ENCODE measurements at places on chromosomes 6 and 20.
A peak's percentile ranks its signal among the peaks of the same experiment; 100 is the strongest.

GRCh38 chr20:20611167-20611566 lies 101.3 kb downstream of the RALGAPA2 start:
- DNase-seq: no peak

DNA sequence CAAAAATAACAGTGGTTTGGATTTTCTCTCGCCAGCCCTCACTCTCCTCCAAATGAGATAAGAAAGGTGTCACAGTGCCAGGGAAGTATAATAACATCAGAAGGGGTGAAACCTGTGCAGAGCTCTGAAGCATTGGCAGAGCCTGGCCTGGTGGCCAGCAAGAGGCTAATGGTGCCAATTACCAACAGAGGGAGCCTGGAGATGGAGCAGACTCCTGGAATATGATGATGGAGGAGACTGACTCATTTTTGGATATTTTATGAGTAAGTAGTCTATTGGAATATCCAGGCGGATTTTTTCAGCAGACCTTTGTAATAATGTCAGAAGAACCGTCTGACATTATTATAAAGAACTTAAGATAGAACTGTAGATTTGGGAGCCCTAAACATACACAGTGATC lies 442.6 kb upstream of the MARCKS start:
- DNase-seq: no peak

DNA sequence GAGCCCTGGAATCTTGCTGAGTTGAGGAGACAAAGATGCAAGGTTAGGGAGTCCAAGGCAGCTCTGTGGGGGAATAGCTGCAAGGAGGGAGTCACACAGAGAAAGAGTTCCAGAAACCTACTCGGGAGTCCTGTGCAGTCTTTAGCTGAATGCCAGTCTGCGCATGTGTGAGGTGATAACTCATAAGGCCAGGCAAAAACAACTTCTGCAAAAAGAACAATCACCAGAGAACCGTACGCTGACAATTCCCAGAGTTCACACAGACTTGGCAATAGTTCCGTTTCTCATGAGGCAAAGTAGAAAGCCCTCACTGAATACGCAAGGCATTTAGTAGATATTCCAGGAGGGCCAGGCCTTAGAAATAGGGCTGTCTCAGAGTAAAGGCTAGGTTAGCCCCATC lies 135.2 kb upstream of the TAB2 start:
- no peak for DNase-seq

- no peak for DNase-seq
These were observed 32.4 kb downstream of the SNX3 start for GRCh38 chr6:108228416-108228815.

- DNase-seq: no peak
These were observed 679 bp upstream of the RING1 start for GRCh38 chr6:33207552-33208090.

GRCh38 chr6:2086326-2086965 lies 159.0 kb downstream of the GMDS start:
- DNase-seq: no peak

DNA sequence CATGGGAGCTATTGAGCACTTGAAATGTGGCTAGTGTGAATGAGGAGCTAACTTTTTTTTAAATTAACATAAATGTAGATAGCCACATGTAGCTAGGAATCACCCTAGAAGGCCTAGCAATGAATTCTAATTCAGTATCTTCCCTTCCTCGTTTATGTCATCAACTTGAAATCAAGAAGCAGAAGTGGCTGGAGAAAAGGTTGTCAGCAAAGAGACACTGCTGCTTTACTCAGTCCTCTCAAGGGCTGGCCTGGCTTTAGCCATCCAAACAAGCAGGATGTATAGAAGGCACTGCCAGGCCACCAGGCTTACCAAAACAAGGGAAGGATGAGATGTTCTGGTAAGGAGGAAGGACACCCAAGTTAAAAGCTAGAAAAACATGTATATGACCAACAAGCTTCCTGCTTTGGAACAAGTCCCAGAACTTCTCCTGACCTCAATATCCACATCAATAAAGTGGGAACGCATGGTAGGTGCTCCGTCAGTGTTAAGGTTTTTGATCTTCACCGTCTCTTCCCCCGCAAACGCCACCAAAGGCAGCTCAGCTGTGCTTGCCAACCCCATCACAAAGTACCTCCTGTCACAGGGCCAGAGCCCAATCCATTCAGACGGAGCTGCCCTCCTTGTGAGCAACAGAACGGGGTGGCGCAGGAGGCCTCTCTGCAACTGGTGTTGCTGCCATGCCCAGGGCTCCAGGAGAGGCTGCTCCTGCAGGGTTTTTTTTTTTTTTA lies 235.8 kb upstream of the RIN2 start:
- no peak for DNase-seq

DNA sequence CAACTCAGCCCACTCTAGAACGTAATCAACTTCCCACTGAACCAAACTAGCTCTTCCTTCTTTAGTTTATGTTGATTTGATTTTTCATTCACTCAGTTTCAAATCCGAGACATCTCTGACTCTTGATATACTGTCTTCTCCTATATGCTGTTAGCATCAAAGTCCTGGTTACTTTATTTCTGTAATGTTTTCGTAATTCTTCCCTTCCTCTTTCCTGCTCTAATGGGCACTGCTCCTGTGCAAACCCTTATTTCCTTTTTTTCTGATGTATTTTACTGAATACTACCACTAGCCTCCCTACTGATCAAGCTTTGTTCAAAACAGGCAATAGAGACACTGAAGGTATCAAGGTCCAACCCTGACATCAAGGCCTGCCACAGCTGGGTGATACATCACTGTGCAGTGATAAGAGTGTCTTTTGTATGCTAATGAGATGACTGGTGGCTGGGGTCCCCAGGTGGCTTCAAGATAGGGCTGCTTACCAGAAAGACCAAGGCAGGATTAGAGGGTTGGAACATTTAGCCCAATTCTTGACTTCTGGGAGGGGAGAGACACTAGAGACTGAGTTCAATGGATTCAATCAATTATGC lies 95.2 kb downstream of the KIF13A start:
- DNase-seq: no peak

- DNase-seq: no peak
These were observed 70.0 kb downstream of the PTPN1 start for GRCh38 chr20:50580016-50580747.

DNA sequence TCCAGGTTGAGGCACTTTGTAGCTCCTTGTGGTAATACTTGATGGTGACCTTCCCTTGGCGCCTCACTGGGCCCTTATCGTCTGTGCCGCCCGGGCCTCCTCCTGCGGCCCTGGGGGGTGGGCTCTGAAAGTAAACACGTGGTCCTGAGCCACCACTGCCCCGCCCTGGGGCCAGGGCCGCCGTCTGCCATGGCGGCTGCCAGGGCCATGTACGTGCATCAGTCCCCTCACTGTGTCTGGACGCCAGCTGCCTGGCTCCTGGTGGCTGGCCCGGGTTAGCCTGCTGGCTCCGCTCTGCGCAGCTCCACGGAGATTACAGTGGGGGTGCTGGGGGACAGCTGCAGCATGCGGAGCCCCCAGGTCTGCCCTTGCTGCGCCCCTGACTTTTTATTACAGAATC lies 81.8 kb upstream of the CENPW start:
- DNase-seq: no peak

- no peak for DNase-seq
These were observed 174.1 kb downstream of the KHDC1L start for GRCh38 chr6:73051147-73051546.

GRCh38 chr6:31691078-31691463 lies 10.2 kb upstream of the LY6G5C start:
- no peak for DNase-seq

DNA sequence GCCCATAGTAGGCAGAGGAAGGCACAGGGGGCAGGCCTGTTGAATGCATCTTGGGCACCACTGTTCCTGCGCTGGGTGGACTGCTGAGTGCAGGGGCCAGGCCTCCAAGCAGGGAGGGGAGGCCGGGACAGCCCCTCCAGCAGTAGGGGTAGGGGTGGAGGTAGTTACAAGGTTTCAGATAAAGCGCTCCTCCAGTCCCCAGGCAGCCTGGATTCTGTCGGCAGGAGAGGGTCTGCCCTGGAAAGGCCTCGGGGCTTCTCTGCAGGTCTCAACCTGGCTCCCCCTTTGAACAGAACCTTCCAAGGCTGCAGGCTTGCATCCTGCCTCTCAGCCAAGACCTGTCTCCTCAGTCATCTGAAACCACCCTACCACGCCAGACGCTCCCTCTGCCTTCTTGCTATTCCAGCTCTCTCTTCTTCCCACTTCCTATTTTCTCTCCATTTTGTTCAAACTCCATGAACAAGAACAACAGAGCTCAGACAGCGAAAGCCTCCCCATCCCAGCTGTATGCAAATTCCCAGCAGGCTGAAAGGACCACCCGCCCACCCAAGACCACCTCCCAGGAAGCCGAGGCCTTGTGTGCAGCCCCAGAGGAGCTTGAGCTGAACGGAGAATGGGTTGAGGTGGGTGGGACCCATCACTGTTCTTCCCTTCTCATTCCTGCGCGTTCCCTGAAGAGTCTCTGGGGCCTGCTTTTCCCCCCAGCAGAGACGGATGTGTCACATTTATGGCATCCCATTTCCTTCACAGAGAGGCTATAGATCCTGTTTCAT lies 1.4 kb downstream of the MLN start:
- DNase-seq: no peak

- DNase-seq: no peak
These were observed 14.7 kb downstream of the CLDN20 start for GRCh38 chr6:155278319-155279049.

GRCh38 chr6:1600764-1601157 lies 9.0 kb upstream of the FOXC1 start:
- DNase-seq: no peak

DNA sequence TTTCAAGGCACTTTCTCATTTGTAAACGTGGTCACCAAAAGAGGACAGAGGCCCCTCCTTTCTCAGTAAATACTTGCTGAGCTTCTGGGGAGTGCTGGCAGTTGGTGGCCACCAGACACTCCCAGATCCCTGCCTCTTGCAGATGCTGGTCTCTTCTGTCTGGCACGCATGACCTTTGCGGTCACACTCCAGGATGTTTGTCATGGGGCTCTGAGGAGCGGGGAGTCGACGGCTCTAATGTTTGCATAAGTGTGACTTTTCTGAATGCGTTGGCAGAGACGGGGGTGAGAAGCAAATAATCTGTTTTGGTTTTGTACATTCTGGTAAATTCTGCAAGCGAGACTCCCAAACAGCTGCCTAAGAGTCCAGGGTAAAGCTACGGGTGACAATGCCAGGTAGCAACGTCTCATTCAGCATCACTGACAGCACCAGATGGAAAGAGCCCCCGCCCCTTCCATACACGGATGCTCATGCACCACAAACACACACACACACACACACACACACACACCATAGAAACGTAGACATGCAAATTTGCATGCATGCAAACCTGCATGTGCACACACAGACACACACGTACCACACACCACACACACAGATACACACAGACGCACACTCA lies 101.1 kb downstream of the YTHDF1 start:
- no peak for DNase-seq

- DNase-seq: no peak
These were observed 67.0 kb upstream of the PDE7B start for GRCh38 chr6:135784507-135784906.

DNA sequence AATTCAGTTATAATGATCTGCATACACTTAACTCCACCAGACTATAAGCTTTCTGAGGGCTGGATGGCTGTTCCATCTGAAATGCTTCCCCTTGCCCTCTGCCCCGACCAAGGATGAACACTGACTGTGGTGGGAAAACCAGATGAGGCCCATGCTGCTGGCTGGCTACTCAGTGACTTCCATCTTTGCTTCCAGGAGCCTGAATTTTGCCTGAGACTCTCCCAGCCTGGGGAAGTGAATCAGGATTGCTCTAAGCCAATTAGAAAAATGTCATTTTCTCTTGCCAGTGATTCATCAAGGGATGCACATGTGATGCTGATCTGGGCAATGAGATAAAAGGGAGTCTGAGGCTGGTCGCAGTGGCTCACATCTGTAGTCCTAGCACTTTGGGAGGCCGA lies 1.7 kb upstream of the TOMM34 start:
- peak; percentile 16 for DNase-seq

DNA sequence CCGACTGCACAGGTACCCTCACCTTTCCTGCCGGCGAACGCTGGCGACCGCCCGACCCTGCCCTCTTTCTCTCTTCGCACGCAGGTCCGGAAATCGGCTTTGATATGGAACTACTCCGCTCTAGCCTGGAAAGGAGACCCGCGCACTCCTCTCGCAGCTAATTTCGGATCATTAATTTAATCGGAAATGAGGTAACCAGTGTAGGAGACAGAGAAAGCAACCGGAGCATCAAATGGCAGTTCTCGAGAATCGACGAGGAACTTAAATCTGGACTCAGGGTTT lies 949 bp upstream of the ATXN1 start:
- DNase-seq: no peak

GRCh38 chr20:38897267-38897666 lies 28.9 kb upstream of the FAM83D start:
- DNase-seq: no peak

- no peak for DNase-seq
These were observed 15.8 kb upstream of the PPP1R16B start for GRCh38 chr20:38789503-38790199.

GRCh38 chr6:717135-717534 lies 24.2 kb upstream of the EXOC2 start:
- no peak for DNase-seq

GRCh38 chr20:63295846-63296245 lies 2.9 kb downstream of the COL20A1 start:
- no peak for DNase-seq

DNA sequence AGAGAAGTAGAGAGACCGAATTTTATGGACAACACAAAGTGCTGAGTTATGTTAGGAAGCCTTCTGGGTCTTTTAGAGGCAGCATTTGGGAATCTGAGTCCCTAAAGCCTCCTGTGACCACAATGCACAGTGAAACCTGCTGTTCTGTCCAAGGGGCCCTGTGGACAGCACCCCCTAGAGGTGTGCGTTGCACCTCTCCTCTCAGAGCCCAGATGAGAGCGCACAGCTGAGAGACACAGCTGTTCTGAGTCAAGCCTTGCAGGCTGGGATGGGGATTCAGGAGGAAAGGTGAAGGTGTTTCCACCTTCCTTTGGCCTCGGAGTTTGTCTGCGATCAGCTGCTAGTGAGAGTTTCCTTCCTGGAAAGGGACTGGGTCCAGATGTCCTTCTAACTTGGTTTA lies 13.0 kb downstream of the PCK1 start:
- DNase-seq: no peak

DNA sequence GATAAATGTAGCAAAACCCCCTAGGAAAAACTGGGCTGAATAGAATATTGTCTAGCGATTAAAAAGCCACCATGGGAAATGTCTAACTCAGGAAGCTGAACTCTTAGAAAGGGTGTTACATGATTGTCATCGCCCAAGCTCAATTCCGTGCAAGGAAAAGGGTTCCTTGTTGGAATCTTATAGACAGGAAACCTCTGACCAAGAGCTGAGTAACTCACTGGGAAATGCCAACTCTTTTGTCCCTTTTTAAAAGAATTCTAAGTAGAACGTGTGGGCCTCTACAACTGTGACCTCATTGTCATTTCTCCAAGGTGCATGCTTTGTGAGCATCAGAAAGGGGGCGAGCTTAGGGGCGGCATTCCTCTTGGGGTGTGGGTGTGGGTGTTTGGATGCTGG lies 88.1 kb downstream of the SYNJ2 start:
- DNase-seq: no peak

GRCh38 chr6:121800047-121800446 lies 364.6 kb downstream of the GJA1 start:
- DNase-seq: no peak

GRCh38 chr20:32484225-32484957 lies 100.7 kb downstream of the NOL4L start:
- no peak for DNase-seq

GRCh38 chr6:169251822-169252504 lies 1.7 kb downstream of the THBS2 start:
- no peak for DNase-seq

- DNase-seq: no peak
These were observed 250.6 kb downstream of the SAMD5 start for GRCh38 chr6:147759093-147759492.
